ENCODE measurements at places on chromosomes 6 and 20. TPM values are rescaled to one million over a fixed set of nuclear protein-coding genes. Genes with fewer than 3 reads are reported as not detected.

FANCE gene
- 19.2 TPM for total RNA-seq

KCNB1 gene
- total RNA-seq: 0.81 TPM

KIF3B gene
- total RNA-seq: 25.4 TPM

HMGCLL1 gene
- not detected for total RNA-seq

SCRT2 gene
- 0.50 TPM for total RNA-seq
